ENCODE measurements at places on chromosomes 16 and 17.
A peak's percentile ranks its signal among the peaks of the same experiment; 100 is the strongest.

DNA sequence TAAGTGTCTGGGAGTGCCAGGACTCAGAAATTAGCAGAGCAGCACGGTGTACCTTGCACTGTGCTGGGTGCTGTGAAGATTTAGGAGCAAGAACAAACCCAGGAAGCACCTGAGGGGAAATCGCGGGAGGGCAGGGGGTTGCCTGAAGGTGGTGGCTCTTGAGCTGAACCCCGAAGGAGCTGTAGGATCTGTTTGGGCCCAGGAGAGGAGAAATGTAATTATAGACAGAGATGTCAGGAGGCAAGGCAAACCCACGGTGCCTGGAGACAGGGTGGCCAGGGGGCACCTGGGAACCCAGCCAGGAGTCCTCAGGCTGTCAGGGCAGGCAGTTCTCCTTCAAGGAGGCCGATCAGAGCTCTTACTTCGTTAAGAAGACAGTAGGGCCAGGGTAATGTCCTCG is 109.1 kb downstream of the C16orf78 start:
- DNase-seq: no peak

- no peak for DNase-seq
These were observed 2.3 kb downstream of the CCL17 start for GRCh38 chr16:57406881-57407280.

- no peak for DNase-seq
These were observed 1.3 kb downstream of the MT1X start for GRCh38 chr16:56683424-56684172.

GRCh38 chr17:81240761-81241160 is 1.6 kb downstream of the NDUFAF8 start:
- no peak for DNase-seq

DNA sequence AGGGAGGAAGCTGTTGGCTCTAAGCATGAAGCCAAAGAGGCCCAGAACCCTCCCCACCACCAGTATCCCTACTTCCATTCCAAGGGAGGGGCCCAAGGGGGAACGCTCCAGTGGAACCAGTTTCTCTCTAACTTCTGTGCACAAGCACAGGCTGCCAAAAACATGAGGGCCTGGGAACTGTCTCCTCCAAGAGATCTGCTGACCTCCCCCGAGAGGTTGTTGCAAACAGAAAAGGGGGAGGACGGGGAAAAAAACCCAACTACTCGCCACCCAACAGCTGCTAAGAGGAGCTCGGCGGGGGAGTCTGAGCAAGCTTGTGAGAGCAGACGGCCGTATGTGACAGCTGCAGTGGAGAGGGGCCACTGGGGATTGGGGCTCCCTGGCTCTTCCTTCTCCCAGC is 15.7 kb upstream of the SLC35B1 start:
- no peak for DNase-seq

DNA sequence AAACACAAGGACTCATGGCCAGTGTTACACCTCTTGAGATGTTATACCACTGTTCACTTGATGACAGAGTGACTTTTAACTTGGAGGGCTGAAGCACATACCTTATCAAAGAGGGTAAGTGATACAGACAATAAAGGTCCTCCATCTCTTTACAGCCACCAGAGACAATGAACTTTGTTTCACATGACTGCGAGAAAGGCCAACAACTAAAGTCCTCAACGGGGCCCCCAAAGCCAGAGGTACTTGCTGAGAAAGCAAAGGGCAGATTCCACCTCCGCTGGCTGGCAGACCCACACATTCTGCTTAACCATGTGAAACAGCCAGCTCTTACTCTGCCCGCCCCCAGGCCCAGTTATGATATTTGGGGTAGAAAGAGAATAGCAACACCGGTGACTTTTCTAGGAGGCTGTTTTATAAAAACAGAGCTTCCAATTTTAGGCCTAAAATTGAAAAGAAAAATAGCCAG is 21.4 kb downstream of the DCUN1D3 start:
- DNase-seq: no peak

DNA sequence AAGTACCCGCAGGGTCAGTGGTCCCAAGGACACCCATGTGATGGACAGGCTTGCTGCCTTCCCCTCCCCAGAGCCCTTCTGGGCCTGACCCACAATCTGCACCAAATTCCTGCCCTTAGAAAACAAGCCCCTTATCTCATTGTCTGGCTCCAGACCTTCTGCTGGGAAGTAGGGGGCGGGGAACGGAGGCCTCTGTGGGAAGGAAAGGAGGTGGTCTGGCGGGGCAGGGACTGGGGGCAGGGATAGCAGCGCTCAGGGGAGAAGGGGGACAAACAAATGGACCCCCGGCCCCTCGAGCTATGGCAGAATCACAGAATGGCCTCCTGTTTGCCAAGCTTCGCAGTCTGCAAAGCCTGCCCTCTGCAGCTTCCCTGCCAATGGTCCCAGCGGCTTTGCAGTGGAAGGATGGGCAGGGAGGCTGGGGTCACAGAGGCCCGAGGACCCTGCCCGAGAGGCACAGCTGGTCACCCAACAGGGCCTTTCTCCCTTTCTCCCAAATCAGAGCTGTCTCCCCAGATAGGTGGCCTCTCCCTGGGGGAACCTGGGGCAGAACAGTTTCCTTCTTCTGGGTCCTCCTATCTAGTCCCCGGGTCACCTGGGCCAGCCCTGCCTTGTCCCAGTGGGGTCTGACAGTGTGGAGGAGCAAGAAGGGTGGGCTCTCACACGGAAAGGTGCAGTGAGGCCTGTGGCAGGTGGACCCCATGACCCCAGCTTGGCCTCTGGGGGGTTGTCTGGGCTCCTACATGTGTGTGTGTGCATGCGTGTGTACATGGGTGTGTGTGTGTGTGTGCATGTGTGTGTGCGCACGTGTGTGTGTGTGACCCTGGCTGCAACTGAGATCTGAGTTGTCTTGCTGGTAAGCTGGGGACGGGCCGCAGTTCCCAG is 25.5 kb downstream of the TMEM235 start:
- DNase-seq: peak; percentile 63

- DNase-seq: no peak
These were observed 4.6 kb downstream of the HAGH start for GRCh38 chr16:1821861-1822611.

GRCh38 chr16:11258553-11259492 is 2.8 kb upstream of the SOCS1 start:
- DNase-seq: no peak

DNA sequence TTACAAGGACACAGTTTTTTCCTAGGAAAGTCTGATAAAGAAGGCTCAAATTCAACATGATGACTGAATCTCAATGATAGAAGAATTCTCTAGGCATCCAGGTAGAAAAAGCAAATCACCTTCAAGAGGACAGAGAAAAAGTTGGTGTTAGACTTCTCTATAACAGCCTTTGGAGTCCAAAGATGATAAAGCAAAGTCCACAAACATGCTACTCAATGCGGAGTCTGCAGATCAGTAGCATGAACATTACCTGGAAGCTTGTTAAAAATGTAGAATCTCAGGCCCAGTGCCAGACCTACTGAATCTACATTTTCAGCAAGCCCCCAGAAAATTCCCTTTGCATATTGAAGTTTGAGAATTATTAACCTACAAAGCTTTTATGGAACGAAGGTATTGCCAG is 41.4 kb upstream of the MAP2K6 start:
- no peak for DNase-seq

DNA sequence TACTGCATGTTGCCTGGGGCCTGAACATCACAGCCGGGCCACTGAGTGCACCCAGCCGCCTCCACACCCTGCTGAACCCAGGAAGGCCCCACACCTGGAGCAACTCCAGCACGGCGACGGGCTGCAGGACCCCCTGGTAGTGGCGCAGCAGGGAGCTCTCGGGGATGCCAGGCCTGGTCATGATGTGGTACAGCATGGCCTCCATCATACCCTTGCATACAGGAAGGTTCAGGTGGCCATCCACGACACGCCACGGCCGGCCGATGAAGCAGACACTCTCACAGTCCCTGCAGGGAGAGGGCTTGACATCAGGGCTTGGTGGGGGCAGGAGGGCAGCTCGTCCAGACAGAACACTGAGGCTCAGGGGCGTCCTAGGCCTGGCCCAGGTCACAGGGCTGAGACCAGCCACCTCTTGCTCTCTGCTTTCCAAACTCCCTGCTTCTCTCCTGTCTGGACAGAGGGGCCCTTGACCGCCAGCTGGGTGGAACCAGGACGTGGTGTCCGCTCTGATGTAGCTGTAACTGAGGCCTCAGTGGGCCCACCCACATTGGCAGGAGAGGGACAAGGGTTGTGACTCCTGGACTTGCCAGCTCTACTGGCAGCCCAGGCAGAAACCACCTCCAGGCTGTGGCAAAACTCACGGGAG is 60.3 kb downstream of the IL21R start:
- no peak for DNase-seq

DNA sequence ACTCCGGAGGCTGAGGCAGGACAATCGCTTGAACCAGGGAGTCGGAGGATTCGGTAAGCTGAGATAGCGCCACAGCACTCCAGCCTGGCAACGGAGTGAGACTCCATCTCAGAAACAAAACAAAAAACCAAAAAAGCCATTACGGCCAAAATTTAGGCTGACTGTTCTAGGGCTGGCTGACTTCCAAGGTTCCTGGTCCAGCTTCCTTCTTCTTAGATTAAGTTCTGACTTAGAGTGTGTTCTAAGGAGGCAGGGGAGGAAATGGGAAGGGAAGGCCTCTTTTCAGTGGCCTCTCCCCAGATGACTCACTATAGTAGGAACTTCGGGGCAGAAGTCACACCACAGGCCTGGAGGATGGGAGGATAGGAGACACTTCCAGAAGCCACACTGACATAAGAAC is 27.7 kb upstream of the CLEC18B start:
- DNase-seq: no peak

GRCh38 chr16:27203507-27204311 is at the start of gene KDM8:
TSS of gene KDM8 (plus strand) at chr16:27203526. CDS start at chr16:27210124, 6,598 bp downstream.
- peak; percentile 99 for DNase-seq

- no peak for DNase-seq
These were observed 2.2 kb downstream of the HEATR9 start for GRCh38 chr17:35866341-35866950.

DNA sequence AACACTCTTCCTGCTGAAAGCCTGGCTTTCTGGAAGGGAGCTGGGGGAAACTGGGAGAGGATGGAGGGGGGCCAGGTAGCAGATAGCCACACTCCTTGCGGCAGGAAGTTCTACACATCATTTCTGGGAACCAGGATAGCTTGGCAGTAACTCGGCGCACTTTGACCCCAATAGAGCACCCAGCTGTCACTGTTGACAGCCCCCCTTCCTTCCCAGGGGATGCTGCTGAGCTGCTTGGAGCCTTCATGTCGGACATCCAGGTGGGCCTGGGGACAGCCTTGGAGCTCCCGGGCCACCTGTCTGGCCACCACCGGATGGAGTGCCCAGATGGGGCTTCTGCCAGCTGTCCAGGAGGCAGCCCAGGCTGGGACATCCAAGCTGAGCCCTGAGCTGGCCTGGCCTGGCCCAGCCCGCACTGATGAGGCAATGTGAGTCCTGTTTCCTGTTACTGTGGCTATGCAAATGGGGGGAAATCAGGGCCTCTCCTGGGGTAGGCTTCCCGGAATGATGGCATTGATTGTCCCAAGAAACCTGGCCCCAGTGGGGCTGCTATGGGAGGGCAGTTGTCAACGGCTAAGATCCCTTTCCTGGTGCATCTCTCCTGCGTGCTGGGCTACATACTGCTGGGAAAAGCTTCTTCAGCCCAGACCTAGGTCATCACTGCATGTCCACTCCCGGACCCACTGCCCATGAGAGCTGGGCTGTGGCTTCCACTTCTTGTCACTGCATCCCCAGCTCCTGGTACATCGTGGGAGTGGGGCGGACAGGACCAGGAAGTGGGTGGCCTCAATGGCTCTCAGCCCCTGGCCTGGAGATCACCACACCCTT is 50.0 kb downstream of the SOCS1 start:
- DNase-seq: no peak

GRCh38 chr17:37648555-37648954 is 5.3 kb upstream of the DDX52 start:
- no peak for DNase-seq

- DNase-seq: peak; percentile 69
These were observed 867 bp upstream of the LIMD2 start for GRCh38 chr17:63700528-63701455.

All from SK-N-DZ (cell line).